Lung (tissue), 17 donors: ENCODE measurements at places on chromosomes 12 and 14.

GRCh38 chr12:78171061-78171460 is 340.4 kb downstream of the NAV3 start:
- DNase-seq, result no peak
- H3K4me1 ChIP-seq, result no peaks in the 10 kb centered on the region
- peaks cover 9% of the 10 kb centered on the region for H3K36me3 ChIP-seq
- H3K27ac ChIP-seq, result no peak overlapping the region
- H3K4me3 ChIP-seq, result no peak overlapping the region

- no peak overlapping the region for H3K27ac ChIP-seq
- H3K27me3 ChIP-seq, result peaks cover 4% of the 10 kb centered on the region
- no peak for DNase-seq
- H3K4me3 ChIP-seq, result no peak overlapping the region
- H3K4me1 ChIP-seq, result peaks cover 2% of the 10 kb centered on the region
- H3K36me3 ChIP-seq, result no peaks in the 10 kb centered on the region
Measured at GRCh38 chr12:131825146-131825892, 2.9 kb upstream of the MMP17 start.

DNA sequence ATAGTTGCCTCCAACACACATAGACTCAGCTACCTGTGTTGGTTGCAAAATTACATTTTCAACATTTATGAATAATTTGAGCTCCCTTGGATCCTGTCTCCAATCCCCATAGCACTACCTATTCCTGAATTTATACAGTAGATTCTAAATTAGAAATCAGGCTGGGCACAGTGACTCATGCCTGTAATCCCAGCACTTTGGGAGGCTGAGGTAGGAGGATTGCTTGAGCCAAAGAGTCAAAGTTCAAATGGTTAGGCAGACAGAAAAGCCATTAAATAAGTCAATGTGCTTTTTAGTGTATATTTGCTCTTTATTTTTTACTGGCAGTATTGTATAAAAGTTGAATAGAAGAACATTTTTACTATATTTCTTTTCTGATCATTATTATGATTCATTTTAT is 24.9 kb upstream of the C2CD5 start:
- DNase-seq, result no peak

DNA sequence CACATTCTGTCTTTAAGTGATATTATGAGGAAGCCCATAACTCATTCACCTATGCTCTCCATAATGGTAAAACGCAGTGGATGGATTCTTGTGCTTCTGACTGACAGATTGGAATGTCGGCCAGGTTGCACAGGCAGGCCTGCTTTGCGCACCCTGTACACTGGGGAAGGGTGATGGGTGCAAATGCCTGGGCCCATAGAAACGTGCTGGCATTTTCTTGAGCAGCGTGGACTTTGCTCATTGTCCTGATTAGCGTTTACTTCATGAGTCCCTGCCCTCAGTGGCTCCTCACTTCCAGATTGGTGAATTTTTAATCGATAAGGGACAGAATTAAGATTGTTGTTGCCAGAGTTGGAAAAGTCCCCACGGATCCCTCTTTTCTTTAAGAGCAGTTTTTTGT is 80.9 kb upstream of the TRAF3 start:
- H3K4me3 ChIP-seq, result no peak overlapping the region
- no peak overlapping the region for H3K27ac ChIP-seq
- H3K4me1 ChIP-seq, result peaks cover 15% of the 10 kb centered on the region
- H3K27me3 ChIP-seq, result no peaks in the 10 kb centered on the region

DNA sequence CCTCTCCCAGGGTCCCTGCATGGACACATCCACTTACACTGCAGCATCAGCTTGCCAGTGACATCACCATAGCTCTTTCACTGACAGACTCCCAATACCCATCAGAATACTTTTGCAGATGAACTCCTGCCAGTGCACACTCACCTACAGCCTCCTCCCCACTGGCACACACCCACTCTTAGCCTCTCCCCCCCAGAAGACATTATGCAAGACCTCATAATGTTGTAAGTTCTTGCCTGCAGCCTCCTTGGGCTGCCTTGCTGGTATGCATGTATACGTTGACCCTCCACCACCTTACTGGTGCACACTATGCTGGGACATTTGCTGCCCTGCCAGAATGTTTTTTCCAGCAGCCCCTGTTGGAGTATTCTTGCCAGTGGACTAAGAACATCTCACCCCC is 324.2 kb downstream of the AEBP2 start:
- no peaks in the 10 kb centered on the region for H3K36me3 ChIP-seq
- no peak overlapping the region for H3K4me3 ChIP-seq
- H3K4me1 ChIP-seq, result no peaks in the 10 kb centered on the region
- no peaks in the 10 kb centered on the region for H3K27me3 ChIP-seq

GRCh38 chr14:60166142-60166541 is 944 bp upstream of the DHRS7 start:
- H3K4me3 ChIP-seq, result no peak overlapping the region
- no peaks in the 10 kb centered on the region for H3K36me3 ChIP-seq
- DNase-seq, result no peak
- no peaks in the 10 kb centered on the region for H3K4me1 ChIP-seq
- no peak overlapping the region for H3K27ac ChIP-seq

DNA sequence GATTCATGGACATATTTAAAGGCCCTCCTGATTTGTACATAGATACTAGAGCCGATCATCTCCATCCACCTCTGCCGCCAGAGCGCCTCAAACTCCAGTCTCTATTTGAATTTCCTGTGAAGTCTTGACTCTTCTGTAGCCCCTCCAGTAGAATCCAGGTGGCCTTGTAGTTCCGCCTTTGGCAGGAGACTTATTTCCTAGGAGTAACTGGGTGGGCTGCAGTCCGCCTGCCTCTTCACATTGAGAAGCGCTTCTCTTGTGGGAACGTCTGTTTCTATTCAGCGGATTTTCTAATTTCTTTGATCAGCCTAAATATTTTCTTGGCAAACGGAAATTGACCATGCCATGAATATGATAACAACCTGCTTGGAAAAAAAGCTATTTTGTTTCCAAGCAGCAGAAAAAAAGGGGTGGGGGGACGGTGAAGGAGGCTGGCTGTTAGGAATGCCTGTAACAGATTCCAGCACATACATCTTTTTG is 9.0 kb upstream of the SIX1 start:
- H3K27me3 ChIP-seq, result peaks cover 52% of the 10 kb centered on the region
- no peaks in the 10 kb centered on the region for H3K36me3 ChIP-seq
- no peak overlapping the region for H3K4me3 ChIP-seq
- peaks cover 19% of the 10 kb centered on the region for H3K4me1 ChIP-seq

- H3K4me3 ChIP-seq, result no peak overlapping the region
- H3K27me3 ChIP-seq, result peaks cover 30% of the 10 kb centered on the region
- H3K36me3 ChIP-seq, result no peaks in the 10 kb centered on the region
- no peaks in the 10 kb centered on the region for H3K4me1 ChIP-seq
- H3K27ac ChIP-seq, result no peak overlapping the region
- DNase-seq, result peak; percentile 33
Measured at GRCh38 chr14:51093371-51094281, 1.3 kb downstream of the TRIM9 start.

DNA sequence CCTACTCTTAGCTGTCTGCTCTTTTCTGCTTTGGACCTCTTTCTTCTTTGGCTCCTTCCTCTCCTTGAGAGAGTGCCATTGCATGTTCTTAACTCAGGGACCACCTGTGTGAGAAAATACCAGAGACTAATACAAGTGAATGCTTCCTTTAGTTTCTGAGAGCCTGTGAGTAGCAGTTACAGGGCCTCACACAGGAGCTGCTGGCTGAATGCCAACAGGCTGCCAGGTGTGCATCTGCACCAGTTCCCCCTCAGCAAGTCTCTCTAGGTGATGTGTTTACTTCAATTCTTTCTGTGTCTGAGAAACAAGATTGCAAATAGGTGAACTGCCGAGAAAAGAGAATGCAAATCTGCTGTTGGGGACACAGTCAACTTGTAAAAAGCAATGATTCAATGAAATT is 108.2 kb downstream of the STXBP6 start:
- no peak overlapping the region for H3K27ac ChIP-seq
- peaks cover 4% of the 10 kb centered on the region for H3K36me3 ChIP-seq
- no peaks in the 10 kb centered on the region for H3K27me3 ChIP-seq
- peaks cover 8% of the 10 kb centered on the region for H3K4me1 ChIP-seq

DNA sequence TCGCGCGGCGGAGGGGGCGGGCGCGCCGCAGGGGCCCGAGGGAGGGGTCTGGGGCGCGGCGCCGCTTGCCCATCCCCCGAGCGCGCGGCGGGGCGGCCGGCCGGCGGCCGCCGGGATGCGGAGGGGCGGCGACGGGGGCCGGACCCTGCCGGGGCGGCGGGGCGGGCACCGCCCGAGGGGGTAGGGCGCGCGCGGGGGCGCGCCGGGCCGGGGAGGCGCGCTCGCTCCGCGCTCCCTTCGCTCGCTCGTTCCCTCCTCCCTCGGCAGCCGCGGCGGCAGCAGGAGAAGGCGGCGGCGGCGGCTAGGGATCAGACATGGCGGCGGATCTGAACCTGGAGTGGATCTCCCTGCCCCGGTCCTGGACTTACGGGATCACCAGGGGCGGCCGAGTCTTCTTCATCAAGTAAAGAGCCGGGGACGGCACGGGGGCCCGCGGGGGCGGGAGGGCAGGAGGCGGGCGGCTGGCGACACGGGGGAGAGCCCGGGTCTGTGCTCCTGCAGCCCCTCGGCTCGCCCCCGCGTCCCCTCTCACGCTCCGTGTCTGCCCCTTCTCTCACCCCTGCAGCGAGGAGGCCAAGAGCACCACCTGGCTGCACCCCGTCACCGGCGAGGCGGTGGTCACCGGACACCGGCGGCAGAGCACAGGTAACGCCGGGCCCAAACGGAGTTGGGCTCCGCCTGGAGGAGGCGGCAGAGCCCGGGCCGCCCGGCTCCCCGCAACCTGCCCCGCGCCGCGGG is at the start of gene PLEKHA5:
TSS of gene PLEKHA5 (plus strand) at position 248 of the 738 bp plus-strand sequence. CDS start at position 315, 67 bp downstream.
- H3K4me1 ChIP-seq, result no peaks in the 10 kb centered on the region
- DNase-seq, result no peak
- peak within 1 kb of the TSS; percentile 92 for H3K4me3 ChIP-seq
- no peaks in the 10 kb centered on the region for H3K36me3 ChIP-seq
- H3K27ac ChIP-seq, result peak within 1 kb of the TSS; percentile 89

- H3K4me1 ChIP-seq, result peaks cover 6% of the 10 kb centered on the region
- H3K36me3 ChIP-seq, result no peaks in the 10 kb centered on the region
- peak; percentile 52 for DNase-seq
Measured at GRCh38 chr14:63191211-63191610, 13.0 kb upstream of the RHOJ start.

GRCh38 chr14:99947695-99948094 is 117.5 kb upstream of the EVL start:
- H3K4me3 ChIP-seq, result no peak overlapping the region
- no peaks in the 10 kb centered on the region for H3K27me3 ChIP-seq
- peaks cover 2% of the 10 kb centered on the region for H3K4me1 ChIP-seq

DNA sequence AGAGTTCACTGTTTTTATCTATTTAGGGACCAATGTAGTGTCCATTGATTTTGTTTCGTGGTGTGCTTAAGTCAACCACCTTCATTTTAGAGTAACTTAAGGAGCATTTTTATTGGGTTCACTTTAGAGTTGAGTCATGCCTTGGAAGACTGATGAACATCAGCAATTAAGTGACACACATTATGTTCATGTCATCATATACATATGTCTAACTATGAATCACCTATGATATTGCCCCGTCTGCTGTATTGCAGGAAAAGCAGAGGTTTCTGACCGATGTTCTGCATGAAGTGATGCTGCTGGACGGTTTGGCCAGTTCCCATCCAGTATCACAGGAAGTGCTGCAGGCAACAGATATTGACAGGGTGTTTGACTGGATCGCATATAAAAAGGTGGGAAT is 227.1 kb downstream of the TRHDE start:
- no peak for DNase-seq
- H3K36me3 ChIP-seq, result no peaks in the 10 kb centered on the region
- H3K4me1 ChIP-seq, result no peaks in the 10 kb centered on the region
- no peak overlapping the region for H3K4me3 ChIP-seq
- H3K27me3 ChIP-seq, result no peaks in the 10 kb centered on the region
- H3K27ac ChIP-seq, result no peak overlapping the region

DNA sequence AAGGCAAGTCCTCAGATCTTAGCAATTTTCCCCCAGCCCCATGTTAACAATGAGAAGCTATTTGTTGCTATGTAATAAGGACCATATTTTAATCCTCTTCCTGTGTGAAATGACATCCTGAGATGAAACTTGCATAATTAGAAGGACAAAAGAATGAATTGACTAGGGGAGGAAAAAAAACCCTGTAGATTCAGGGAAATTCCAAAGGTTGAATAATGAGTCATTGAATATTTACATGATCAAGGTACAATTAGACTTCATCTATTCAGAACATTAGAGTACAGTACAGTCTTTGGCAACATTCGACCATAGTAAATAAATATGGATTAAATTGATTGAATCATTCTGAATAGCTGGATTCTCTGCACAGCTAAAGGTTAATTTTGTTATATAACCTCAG is 9.4 kb downstream of the MYBPC1 start:
- no peak overlapping the region for H3K27ac ChIP-seq
- no peak for DNase-seq
- no peak overlapping the region for H3K4me3 ChIP-seq
- H3K27me3 ChIP-seq, result no peaks in the 10 kb centered on the region

GRCh38 chr12:93378998-93379325 is 1.2 kb downstream of the NUDT4 start:
- H3K4me3 ChIP-seq, result peak overlapping the region; percentile 54
- peak; percentile 77 for DNase-seq
- H3K27ac ChIP-seq, result peak overlapping the region; percentile 90
- peaks cover 23% of the 10 kb centered on the region for H3K4me1 ChIP-seq
- no peaks in the 10 kb centered on the region for H3K27me3 ChIP-seq

DNA sequence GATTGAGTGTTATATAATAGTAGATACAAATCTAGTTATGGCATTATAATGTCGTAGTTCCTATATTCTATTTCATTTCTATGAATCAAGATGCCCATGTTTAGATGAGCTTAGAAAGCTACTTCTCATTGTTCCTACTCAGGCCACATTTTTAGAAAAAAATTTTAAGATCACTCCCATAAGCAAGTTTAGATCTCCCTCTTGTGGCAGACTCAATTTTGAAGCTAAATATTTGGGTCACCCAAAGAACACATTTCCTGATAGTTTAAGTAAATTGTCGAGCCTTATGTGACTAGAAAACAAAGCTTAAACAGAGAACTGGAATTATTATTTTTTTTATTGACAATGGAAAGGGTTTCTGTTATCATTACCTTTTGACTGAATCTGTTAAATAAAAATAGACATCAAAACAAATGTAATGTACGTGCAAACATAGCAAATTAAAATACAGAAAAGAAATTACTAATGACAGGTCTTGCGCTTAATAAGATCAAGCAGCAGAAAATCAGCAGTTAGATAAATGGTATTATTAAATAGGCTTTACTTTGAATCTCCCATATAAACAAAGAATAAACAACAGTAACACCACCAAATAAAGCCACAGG is 180.2 kb downstream of the ACSS3 start:
- no peak overlapping the region for H3K4me3 ChIP-seq
- no peaks in the 10 kb centered on the region for H3K36me3 ChIP-seq
- DNase-seq, result peak; percentile 79
- no peaks in the 10 kb centered on the region for H3K27me3 ChIP-seq

GRCh38 chr12:75581515-75581914 is 70.1 kb upstream of the KRR1 start:
- DNase-seq, result peak; percentile 95
- no peaks in the 10 kb centered on the region for H3K27me3 ChIP-seq
- no peak overlapping the region for H3K27ac ChIP-seq
- H3K4me3 ChIP-seq, result no peak overlapping the region
- H3K36me3 ChIP-seq, result no peaks in the 10 kb centered on the region
- no peaks in the 10 kb centered on the region for H3K4me1 ChIP-seq
